ENCODE measurements at places on chromosomes 1 and 21.

- DNase-seq = no peak
Observed at GRCh38 chr21:42533306-42533962, 19.8 kb downstream of the SLC37A1 start.

GRCh38 chr1:240254006-240254405 lies 162.3 kb downstream of the FMN2 start:
- no peak for DNase-seq

GRCh38 chr1:214637722-214638458 lies 34.9 kb downstream of the CENPF start:
- DNase-seq = peak; percentile 51

GRCh38 chr1:39418236-39418635 lies 73.2 kb upstream of the BMP8A start:
- no peak for DNase-seq

DNA sequence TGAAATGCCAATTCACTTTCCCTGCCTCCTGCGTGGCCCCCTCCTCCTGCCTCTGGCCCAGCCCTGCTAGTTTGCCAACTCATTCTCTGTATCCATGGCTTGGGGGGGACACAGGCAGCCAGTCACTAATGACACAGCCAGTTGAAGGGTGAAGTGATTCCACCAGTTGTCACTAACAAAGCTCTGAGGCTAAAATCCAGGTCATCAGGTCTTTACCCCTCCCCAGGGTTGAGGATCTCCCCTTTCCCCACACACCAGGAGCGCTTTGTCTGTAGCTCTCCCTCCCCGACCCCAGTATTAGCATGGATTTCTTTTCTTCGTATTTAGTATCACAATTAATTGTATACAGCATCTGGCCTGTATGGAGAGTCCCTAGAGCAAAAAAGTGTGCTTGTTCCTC lies 394.1 kb downstream of the RRAGC start:
- DNase-seq = no peak

DNA sequence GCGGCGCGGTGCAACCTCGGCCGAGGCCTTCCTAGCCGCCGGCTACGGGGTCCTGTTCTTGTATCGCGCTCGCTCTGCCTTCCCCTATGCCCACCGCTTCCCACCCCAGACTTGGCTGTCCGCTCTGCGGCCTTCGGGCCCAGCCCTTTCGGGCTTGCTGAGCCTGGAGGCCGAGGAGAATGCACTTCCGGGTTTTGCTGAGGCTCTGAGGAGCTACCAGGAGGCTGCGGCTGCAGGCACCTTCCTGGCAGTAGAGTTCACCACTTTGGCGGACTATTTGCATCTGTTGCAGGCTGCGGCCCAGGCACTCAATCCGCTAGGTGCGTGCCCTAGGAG lies 379 bp downstream of the PPCS start:
- DNase-seq = peak; percentile 9

All from fibroblast of the conjunctiva (primary cell).